Activated naive CD8-positive, alpha-beta T cell treated with anti-CD3 and anti-CD28 coated beads, Interleukin-2, amount 50 U/mL, for 16 hours (primary cell): ENCODE measurements at places on chromosomes 3 and 15.

- DNase-seq: no peak
Observed at GRCh38 chr3:71994906-71995305, 210.0 kb upstream of the PROK2 start.

DNA sequence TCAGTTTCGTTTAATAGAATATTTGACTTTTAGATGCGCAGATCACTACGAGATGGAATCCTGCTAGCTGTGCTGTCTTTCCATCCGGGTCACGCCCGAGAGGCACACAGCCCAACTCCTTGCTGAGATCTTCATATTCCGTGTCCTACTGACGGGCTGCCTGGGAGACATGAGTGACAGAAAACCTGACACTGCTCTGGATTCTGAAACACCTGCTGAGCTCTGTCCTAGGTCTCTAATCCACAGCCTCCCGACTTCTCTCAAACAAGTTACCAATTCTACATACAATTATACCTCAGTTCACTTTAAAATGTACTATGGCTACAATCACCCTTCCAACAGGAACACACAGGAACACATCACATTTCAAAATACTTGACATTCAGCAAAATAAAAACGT, 27.2 kb downstream of the TFRC start:
- DNase-seq: no peak

DNA sequence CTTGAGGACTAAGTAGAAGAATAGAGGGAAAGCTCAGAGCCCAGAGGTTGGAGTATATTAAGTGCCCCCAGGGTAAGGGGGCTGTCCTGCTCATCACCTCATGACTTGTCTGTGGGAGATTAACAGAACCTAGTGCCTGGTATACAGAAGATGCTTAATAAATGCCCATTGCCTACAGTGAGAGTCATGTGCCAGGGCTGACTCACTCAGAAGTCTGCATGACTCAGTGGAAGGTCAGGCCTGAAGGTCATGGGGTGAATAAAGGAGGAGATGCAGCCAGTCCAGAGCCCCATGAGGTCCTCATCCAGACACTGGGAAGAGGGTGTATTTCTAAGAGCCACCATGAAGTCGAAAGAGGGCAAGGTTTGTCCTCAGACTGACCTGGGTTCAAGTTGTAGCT, 62.5 kb upstream of the TLE3 start:
- DNase-seq: no peak

DNA sequence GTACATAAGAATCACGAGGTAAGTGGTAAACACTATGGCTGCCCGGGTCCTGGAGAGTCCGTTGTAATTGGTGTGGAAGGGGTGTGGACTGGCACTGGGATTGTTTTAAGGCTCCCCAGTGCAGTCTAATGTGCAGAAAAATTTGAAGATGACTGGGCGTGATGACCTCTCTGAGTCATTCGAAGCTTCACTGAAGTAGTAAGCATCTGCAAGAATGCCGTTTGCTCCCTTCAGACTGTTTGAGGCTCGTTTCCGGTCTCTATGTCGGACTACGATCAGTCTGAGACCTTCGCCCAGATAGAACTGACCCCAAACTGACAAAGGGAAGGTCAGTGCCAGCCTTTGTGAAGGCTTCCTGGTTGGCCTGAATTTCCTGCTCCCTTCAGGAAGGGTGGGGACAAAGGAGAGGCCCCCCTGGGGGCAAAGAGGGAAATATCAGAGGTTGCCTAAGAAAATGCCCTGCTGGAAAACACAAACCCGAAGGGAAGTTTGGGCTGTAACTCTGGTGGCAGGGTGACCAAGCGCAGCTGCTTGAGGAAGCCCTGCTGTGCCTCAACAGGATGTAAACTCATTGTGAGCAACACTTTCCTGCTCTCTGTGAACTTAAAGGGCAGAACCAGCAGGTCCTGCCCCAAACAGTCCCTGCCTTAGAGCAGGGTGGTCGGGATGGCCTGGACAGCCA, 34.6 kb downstream of the BTD start:
- DNase-seq: no peak

DNA sequence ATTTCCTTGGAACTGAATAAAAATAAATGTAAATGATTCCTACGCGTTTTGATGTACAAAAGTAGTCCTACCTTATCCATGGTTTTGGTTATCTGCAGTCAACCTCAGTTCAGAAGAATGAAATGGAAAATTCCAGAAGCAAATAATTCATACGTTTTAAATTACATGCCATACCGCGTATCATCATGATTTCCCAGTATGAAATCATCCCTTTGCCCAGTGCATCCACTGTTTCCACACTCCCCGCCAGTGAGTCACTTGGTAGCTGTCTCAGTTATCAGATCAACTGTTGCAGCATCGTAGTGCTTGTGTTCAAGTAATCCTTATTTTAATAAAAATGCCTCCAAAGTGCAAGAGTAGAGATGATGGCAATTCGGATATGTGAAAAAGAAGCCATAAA, 9.1 kb upstream of the MFSD1 start:
- no peak for DNase-seq

GRCh38 chr3:128973988-128974564, 19.8 kb downstream of the CFAP92 start:
- no peak for DNase-seq
